ENCODE measurements at places on chromosomes 12 and 14.
A peak's percentile ranks its signal among the peaks of the same experiment; 100 is the strongest.

- no peak for DNase-seq
These were observed 207.2 kb upstream of the BCL2L14 start for GRCh38 chr12:11863478-11863906.

DNA sequence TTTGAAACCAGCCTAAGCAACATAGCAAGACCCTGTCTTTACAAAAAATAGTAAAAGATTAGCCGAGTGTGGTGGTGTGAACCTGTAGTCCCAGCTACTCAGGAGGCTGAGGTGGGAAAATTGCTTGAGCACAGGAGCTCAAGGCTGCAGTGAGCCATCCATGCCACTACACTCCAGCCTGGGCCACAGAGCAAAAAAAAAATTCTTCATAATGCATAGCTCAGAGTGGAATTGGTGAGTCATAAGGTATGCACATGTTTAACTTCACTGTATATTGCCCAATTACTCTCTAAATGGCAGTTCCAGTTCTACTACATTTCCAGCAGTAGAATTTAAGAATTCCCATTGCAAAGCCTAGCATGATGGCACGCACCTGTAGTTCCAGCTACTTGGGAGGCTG is 26.8 kb upstream of the CLIP1 start:
- no peak for DNase-seq

DNA sequence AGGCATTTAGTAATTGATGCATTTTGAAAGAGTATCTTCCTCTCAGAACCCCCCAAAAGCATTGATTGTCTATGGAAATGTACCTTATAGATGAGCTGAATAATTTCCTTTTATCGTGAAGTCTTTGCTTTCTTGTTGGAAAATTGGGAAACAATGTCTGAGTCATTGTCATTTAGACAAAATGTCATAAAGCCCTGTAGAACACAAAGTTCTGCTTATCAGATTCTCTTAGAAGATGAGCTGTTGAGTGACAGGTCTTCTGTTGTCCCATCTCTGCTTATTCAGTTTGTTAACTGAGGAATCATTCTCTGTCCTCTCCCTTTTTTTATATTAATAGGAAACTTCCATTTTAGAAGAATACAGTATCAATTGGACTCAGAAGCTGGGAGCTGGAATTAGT is 22.9 kb downstream of the MAPKAPK5 start:
- no peak for DNase-seq

DNA sequence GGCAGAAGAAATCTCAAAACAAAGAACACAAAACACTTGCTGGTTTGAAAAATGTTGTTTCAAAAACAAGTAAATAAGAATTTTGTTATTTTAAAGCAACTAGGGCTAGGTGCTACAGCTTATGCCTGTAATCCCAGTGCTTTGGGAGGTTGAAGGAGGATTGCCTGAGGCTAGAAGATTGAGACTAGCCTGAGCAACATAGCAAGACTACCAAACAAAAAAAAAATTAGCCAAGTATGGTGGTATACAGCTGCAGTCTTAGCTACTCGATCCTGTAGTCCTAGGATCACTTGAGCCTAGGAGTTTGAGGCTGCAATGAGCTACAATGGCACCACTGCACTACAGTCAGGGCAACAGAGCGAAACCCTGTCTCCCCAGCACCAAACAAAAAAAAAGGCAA is 32.6 kb upstream of the MTERF2 start:
- no peak for DNase-seq

DNA sequence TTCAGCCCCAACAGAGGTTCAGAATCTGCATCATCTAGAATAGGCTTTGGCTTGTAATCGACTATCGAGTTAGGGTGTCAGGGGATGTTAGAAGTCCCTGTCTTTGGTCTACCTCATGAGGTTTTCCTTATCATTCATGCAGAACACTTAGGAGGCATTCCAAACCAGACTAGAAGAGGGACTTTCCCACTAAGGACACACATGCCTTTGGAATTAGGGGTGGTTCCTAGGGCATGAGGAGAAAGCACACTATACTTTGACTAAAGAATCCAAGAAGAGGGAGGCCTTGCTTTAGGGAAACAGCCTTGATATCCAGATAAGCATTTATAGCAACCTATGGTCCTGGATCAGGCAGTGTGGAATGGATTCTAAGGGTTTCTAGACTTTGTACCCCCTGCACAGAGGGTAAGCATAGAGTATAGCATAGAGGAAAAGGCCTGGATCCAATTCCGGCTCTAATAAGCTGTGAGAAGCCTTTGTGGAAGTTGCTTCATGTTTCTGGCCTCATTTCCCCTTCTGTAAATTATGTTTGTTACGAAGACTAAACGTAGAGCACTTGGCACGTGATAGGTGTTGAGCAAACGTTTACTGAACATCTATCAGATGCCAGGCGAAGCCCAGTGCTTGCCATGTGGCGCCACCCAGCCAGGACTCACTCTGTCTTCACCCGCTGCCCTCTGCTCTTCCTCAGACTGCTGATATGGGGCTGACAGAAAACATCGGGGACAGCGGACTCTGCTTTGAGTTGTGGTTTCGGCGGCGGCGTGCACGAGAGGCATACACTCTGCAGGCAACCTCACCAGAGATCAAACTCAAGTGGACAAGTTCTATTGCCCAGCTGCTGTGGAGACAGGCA is 13.2 kb downstream of the ZNF219 start:
- no peak for DNase-seq

DNA sequence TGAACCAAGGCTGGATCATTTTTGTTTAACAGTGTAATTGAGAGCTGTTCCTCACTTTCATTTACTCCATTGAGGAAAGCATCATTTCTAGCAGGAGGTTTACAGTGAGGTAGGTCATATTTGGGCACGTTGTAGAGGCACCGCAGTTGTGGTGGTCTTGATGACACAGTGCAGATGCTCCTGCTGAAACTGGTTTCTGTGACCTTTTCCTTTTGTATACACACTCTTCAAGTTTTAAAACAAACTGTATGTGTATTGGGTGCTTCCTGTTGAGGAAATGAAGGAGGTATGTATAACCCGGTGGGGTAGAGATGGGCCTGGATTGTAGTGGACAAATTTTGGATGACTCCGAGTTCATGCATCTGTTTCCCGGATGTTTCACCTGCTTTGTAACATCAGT is 456.3 kb upstream of the RGS6 start:
- no peak for DNase-seq

DNA sequence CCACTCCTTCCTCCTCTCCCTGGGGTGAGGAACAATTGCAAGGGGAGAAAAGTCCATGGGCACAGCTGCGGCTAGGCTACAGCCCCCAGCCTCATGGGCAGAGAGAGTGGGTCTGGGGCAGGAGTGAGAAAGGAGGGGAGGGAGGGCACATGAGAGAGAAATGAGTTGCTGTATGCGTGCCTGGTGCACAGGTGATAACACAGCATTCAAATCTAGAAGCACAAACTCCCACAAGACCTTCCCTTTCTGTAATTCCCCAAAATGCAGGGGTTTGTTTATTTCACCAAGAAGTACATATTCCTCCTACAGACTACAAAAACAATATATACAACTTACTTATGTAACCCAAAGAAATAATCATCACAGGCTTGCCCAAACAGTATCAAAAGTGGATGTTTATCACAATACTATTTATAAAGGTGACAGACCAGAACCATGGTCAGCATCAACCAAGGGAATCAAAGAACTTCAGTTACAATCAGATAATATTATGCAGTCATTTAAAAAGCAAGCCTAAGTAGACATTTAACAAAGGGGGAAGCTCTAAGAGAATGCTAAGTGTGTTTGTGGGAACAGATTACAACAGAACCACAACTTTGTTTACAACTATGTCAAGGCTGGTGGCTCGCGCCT is 54.2 kb downstream of the ITPK1 start:
- DNase-seq: no peak

- DNase-seq: no peak
These were observed 310 bp downstream of the BICDL1 start for GRCh38 chr12:119989361-119989730.

DNA sequence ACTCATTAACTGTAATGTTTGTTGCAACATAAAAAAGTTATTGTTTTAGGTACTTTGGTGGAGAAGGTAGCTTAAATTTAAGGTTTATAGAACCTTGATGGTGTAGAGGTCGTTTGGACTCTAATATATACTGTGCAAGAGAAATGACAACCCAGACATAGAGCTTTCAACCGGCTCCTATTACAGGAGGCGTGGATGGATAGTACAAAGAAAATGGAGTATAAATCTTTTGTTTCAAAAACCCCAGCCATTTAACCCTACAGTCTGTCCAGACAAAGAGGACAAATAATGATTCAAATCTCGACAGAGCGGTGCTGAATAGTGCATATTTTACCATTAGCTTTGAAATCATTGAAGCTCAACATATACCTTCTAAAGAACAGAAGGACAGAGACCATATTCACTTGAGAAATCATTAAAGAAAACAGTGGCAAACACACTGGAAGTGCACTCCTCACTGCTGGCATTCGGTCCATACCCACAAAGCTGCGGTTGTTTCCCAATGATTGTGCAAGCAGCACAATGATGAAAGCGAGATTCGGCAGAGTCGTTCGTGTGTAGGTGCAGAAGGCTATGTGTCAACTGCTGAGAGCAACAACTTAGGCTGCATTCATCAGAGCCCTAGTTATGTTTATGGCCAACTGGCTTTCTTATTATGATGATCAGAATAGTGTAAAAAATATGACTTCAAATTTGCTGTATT is 688.6 kb downstream of the NOVA1 start:
- no peak for DNase-seq

DNA sequence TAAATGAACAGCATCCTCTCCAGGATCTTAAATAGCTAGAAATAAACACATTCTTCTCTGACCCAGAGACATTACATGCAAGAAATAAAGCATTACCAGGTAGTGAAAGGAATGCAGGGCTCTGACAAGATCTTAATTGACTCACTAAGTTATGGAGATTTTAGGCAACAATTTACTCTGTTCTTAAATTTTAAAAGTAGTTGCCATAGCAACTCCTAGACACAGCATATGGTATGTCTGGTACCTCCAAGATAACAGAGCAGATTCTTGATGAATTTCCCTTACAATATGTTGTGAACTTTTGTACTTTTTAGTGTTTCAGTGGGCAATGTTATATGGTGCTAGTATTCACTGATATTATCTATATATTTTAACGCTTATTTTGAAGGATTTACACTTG is 76.7 kb upstream of the G2E3 start:
- DNase-seq: no peak

DNA sequence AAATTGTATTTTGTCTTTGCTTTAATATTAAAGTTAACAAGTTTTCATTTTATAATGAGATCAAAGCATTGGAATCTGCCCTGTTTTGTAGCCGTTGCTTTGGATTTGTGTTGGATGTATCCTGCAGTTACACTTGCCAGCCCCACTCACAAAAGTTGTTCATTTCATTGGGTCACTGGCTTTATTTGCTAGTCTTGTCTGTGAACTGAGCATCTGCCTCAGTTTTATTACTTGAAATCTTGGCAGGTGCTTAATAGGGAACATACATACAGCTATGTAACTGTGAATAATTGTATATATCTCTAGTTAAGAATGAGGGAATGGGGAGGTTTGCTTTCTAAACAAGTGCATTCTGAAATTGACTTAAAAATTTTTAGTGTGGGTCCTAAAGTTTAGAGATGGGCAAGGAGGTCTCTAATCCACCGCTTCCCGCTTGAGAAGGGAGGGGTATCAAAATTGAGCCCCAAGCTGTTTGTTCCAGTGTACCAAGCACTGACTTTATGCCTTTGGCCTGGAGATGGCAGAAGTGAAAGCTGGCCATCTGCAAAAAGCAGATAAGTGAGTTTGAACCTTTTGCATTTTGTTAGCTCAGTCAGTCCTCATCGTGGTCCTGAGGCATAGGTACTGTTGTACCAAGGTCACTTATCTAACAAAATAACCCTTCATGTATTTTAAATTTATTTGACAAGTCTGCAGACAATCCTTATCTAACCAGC is 9.3 kb downstream of the EIF5 start:
- DNase-seq: no peak

- no peak for DNase-seq
These were observed 69.5 kb upstream of the FOXN3 start for GRCh38 chr14:89486505-89486904.

DNA sequence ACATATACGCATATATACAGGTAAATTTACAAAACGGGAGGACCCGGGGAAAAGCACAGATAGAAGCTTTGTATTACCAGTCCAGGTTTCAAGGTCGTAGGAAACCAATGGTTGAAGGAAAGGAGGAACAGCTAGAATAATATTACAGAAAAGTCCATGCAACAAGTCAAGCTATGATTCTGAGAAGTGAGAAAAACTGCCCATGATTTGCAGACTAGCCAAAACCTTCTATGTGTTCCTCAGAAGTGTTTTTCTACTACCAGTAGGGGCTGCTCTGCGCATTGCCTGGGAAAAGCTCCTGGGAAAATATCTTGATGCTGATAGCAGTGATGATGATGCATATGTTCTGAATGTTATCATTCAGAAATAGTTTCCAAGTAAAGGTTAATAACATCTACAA is 2.2 kb downstream of the PDZRN4 start:
- peak; percentile 41 for DNase-seq

Data from head of caudate nucleus (tissue), 42 donors.